Central memory CD4-positive, alpha-beta T cell (primary cell): ENCODE measurements at places on chromosomes 2 and 18.

DNA sequence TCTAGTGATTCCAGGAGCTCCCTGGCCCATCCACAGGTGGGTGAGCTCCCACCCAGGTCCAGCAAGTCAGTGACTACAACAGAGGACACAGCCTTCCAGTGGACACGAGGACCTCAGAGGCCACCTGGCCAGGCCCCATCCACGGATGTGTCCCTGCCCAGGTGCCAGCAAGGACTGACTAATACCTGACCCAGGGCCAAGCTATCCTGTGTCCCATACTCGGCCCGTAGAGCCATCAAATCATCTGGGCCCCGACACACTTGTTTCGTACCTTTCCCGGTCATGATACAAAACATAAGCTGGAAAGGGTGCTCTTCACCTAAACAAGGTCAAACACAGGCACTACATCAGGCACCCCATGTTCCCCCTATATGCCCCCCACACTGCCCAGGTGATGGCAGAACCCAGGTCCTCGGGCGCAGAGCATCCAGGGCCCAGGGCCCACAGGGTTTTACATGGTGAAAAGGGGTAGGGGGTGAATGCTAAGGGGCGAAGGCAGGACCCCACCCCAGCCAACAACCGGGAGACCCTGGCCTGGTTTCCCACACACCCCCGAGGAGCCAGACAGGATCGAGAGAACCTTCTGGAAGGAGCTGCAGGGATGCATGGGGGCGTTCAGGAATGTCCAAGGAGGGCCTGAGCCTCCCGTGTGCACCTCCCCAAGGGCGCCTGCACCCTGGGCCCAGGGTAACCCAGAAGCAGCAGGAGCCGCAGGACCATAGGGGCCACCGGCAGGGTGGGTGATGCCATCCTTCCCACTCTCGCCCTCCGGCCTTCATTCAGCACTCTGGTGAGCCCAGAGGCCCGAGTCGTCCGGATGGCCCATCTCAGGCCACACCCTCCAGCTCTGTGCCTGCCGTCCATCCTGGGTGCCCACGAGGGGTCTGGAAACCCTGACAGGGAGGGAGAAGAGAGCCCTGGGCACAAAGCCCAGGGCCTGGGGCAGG is 94.3 kb downstream of the HDAC4 start:
- DNase-seq: no peak

DNA sequence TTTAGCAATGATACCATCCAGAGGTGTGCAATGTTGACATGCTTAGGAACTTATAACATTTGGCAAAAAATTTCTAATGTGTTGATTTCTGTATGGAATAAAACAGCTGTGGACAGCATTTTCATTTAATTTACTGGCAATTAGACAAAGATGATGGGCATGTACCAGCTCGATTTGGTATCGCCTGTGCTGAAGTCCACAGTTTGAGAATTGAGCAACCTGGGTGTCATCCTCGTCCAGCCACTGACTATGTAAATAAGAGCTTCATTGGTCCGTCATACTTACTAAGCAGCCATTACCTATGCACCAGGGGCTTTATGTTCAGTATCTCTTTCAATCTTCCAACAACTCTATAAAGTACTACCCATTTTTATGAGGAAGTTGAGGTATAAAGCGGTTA is 24.6 kb upstream of the ACAA2 start:
- DNase-seq: no peak

GRCh38 chr2:39657287-39657937 is 8.3 kb upstream of the TMEM178A start:
- DNase-seq: no peak

GRCh38 chr2:216773072-216773471 is 77.7 kb upstream of the IGFBP5 start:
- no peak for DNase-seq

GRCh38 chr2:37189452-37190153 is 1.1 kb upstream of the SULT6B1 start:
- no peak for DNase-seq

- no peak for DNase-seq
Observed at GRCh38 chr2:116955646-116956045, 858.8 kb upstream of the DDX18 start.

DNA sequence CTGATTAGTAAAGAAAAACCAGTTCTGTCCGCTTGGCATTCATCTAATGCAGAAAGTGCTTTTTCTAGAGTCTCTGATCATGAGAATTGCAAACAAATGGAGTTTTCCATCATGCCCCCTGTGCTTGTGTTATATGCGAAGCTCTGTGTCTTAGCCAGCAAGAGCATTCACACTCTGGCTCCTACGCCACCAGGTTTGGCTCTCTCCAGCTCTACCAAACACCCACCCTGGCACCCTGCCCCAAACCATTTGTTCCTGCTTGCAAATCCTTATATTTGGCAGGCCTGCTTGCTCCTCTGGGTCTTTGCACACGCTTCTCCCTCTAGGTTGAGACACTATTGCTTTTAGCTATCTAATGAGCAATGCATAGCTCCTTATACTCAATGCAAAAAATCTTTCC is 204.1 kb upstream of the CYRIA start:
- DNase-seq: no peak

GRCh38 chr2:11597538-11598225 is 63.8 kb downstream of the GREB1 start:
- DNase-seq: no peak

- DNase-seq: no peak
Observed at GRCh38 chr2:71930049-71930681, 217.5 kb downstream of the CYP26B1 start.

GRCh38 chr2:88177556-88177955 is 7.4 kb downstream of the THNSL2 start:
- no peak for DNase-seq

- DNase-seq: peak; percentile 41
Observed at GRCh38 chr18:42053188-42053781, 98.3 kb downstream of the PIK3C3 start.

GRCh38 chr18:8367217-8367988 is 241.8 kb upstream of the RAB12 start:
- peak; percentile 2 for DNase-seq

GRCh38 chr2:242017086-242017485 is 147.6 kb downstream of the RTP5 start:
- no peak for DNase-seq

DNA sequence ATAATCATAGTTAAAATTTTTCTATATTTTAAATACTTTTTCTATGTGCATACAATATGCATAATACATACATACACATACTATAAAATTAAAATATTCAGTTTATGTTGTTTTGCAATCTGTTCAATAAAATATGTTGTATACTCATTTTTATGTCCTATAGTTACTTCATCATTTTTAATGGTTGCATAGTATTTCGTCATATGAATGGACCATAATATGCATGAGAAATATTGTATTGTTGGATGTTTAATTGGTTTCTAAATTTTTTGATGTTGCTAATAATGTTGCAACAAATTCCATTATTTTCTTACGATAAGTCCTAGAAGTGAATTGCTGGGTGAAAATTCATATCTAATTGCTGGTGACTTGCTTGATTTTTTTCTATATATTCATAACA is 211.5 kb upstream of the GCFC2 start:
- no peak for DNase-seq

GRCh38 chr2:202072737-202073401 is at the start of gene KIAA2012:
TSS of gene KIAA2012 (plus strand) at chr2:202073255. CDS start at chr2:202073628, 373 bp downstream.
- no peak for DNase-seq

- no peak for DNase-seq
Observed at GRCh38 chr2:121210691-121211090, 74.3 kb downstream of the TFCP2L1 start.

- DNase-seq: peak; percentile 57
Observed at GRCh38 chr2:113198790-113199612, 25.2 kb downstream of the PSD4 start.

DNA sequence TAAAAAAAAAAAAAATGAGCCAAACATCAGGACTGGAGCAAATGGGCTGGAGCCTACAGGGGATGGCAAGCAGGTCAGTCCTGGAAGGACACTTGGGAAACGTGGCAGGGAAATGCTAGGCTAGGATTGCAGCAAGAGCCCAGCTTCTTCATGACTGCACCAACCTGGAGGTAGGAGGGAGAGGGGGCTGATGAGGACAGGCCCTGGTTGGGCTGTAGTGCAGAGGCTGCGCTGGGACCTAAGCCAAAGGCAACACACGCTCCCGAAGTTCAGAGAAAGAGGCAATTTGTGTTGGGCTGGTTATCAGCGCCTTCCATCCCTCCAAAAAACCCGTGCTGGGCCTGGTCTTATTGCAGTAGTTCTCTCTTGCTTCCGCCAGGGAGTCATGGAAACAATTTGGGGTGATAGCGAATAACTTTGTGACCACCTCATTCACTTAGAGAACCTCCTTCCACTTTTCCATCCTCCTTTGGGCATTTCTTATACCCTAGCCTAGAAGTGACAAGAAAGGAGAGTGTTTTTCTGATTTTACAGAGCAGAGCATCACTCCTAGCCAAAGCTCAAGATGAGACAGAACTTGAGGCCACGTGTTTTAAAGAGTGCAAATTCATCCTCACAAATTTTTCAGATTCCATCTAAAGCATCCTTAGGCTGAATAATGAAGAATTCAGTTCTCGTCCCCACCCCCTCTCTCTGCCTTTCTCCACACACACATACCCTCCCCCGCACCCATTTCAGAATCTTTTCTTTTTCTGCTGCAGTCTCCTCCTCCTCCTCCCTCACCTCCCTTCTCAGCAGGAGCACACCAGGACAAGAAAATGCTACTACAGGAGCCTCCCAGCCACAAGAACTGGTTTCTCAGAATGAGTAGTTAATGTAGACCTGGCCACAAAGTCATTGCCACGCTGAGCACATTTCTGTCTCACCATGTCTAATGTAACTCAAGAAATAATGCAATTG is 82.5 kb upstream of the STPG4 start:
- no peak for DNase-seq

GRCh38 chr18:75167759-75168618 is 41.0 kb downstream of the PTGR3 start:
- DNase-seq: no peak

- DNase-seq: no peak
Observed at GRCh38 chr2:180222644-180223043, 215.5 kb upstream of the CWC22 start.
